ENCODE measurements at places on chromosomes 5 and 9. TPM values are rescaled to one million over a fixed set of nuclear protein-coding genes. Genes with fewer than 3 reads are reported as not detected.

DNA sequence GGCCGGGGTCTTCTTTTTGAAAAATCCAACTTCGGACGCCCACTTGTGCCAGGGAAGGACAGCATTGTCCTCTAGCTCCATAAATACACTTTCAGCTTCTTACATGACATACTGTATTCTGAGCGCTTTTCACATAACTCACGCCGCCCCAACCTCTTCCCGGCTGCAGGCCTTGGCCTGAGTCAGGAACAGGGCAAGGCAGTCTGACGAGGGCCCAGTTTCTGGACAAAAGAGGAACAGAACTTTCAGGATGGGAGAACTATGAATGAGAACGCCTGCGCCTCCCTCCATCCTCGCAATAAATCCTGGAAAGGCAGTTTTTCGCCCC lies 650 bp downstream of the DCTN4 start:
- DNase-seq, result no peak

DNA sequence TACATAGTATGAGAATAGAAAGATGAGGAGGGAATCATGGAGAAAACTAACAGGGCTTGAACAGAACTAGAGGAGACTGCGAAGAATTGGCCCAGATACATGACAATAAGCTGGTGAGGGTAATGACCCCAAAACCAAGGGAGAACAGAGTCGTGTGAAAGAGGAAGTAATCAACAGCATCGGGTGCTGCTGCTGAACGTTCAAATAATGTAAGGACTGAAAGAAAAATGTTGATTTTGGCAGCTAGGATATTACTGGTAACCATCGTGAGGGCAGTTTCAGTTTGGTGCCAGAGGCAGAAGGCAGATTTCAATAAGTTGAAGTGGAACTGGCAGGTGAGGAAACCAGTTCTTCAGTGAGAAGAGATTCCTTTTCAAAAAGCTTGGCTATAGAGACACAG lies 66.8 kb upstream of the SMC2 start:
- no peak for DNase-seq

- no peak for DNase-seq
Measured at GRCh38 chr5:65171645-65172044, 310.1 kb downstream of the ADAMTS6 start.

GRCh38 chr5:13624283-13625074 lies 320.0 kb downstream of the DNAH5 start:
- no peak for DNase-seq

Gene FAM163B
- total RNA-seq, result not detected

DNA sequence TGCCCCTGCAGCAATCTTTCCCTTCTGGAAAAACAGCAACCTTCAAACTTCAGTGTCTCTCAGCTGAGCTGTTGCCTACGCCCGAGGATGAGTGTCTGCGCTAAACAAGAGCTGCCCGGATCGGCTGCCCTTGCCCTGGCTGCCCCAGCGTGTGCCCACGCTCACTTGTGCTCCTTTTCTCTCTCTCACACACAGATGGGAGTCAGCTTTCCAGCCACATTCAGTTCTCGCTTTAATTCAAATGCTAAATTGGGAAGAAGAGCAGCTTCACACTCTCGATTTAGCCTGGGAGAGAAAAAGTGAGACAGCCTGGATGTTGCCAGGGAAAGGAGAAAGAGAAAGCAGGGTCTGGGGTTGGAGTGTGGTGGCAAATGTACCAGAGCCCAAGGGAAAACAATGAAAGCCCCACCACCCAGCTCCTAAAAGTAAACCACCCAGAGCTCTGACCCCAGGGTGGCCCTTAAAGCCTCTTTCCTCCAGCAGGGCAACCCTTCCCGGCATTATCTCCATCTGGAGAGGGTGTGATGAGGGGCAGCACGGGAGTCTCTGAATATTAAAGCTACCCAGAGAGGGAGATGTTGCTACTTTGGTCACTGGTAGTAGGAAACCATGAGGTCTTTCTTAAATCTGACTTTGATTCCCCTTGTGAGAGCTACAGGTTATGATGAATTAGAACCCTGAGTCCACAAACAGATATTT lies 9.9 kb upstream of the EGR1 start:
- DNase-seq, result peak; percentile 51

DNA sequence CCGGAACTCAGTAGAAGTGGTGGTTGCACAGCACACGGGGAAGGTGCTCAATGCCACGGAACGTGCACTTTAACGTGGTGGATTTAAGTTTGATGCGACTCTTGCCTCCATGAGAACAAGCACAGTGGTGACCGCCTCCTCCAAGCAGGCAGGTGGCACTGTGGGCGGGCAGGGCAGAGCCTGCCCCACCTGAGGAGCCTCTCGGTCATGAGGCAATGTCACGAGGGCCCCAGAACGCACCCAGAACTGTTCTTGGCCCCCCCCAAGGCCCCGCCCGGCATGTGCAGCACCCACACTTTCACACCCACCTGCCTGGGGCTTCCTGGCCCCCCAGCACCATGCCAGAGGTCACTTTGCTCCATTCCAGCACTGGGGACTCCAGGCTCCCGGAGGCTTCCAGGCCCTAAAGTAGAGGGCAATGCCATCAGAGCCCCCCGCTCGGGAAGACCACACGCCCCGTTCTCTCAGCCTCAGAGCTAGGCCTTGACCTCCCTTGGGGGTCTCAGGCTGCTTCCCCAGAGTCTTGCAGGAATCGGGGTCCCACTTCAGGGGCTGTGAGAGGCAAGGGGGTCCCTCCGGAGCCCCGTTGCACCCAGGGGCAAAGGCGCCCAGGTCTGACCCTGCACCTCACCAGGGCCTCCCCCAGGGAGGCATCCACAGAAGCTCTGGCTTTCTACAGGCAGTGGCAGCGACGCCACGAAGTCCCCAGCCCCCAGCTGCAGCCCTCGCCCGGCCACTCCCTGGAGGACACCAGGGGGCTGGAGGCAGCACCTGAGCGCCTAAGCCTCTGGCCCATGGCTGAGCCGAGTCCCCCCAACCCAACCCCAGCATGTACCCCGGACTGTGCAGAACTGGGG lies 14.0 kb downstream of the CCDC187 start:
- no peak for DNase-seq

DNA sequence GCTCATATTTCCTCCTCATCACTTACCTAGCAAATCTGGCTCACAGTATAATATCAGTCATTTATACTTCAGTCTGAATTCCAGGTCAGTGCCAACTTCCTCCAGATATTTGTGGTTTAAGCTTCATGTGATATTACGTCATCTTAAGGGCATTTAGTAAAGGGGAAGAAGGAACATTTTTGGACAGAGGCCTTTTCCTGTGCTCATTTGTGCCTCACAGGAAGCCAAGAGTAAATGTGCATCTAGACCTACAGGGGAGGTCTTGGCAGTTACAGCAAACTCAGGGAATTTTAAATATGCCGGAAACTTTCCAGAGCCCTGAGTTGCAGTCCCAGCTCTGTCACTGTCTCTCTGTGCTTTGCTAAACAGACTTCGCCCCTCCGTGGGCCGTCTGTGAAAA lies 12.3 kb upstream of the KCNIP1 start:
- DNase-seq, result no peak

- DNase-seq, result no peak
Measured at GRCh38 chr9:121824651-121825030, 173.2 kb downstream of the DAB2IP start.

- peak; percentile 96 for DNase-seq
Measured at GRCh38 chr9:93132287-93132927, 1.6 kb downstream of the NINJ1 start.

DNA sequence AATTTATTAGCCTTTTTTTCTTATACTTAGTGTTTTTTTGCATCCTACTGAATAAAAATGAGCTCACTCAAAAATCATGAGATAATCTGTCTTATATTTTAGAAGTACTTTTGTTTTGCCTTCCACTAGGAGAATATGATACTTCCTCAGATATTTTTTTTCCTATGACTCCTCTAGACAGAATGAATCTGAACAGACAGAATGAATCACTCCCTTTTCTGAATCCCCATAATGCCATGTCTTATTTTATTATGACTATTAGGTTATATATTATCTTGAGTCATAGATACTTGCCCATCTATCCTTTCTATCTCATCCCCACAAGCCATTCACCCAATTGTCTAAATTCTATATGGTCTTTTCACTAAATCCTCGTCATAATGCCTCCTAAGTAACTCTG lies 134.6 kb downstream of the BRINP1 start:
- DNase-seq, result no peak

DNA sequence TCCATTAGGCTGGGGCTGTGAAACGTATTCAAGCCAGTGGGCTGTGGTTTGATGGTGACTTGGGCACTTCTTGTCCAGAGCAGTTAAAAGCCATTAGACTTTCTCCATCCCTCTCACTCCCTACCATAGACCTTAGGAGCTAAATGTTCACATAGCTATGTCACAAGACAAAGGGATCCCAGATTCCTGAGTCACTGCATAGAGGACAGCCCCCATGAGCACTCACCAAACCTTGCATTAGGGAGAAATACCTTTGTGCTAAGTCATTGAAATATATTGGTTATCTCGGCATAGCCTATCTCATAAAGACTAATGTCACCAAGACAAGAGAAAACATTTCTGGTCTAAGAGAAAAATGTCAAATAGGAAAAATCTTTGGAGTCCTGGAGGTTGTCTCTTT lies 104.3 kb downstream of the TRPM6 start:
- no peak for DNase-seq

GRCh38 chr9:95924987-95925386 lies 49.5 kb downstream of the ERCC6L2 start:
- DNase-seq, result no peak

- no peak for DNase-seq
Measured at GRCh38 chr9:81239388-81239787, 450.0 kb downstream of the TLE1 start.

Data from sigmoid colon (tissue), 7 donors.